Activated CD4-positive, alpha-beta T cell treated with anti-CD3 and anti-CD28 coated beads, Interleukin-2, amount 10 ng/mL, durations not matched to agents 7 days and 5 days (primary cell): ENCODE measurements at places on chromosomes 2 and 18.

- no peak for DNase-seq
These were observed 125.3 kb downstream of the SH3RF3 start for GRCh38 chr2:109254174-109254904.

DNA sequence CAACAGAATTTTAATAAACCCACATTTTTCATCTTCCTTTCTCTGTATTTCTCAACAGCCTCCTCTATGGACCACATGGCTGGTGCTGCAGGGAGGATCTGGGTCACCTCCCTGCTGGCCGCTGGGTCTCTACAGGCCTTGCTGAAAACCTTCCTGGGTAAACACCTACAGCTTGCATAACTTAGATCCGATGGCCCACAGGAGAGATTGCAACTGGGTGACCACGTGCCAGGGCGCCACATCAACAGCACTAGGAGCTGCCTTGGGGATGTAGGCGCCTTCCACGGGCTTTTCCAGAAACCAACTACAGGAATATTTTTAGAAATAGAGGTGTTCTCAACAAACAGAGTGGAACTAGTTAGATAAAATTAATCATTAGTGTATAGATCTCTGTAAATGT lies 19.4 kb downstream of the TMEM18 start:
- no peak for DNase-seq

DNA sequence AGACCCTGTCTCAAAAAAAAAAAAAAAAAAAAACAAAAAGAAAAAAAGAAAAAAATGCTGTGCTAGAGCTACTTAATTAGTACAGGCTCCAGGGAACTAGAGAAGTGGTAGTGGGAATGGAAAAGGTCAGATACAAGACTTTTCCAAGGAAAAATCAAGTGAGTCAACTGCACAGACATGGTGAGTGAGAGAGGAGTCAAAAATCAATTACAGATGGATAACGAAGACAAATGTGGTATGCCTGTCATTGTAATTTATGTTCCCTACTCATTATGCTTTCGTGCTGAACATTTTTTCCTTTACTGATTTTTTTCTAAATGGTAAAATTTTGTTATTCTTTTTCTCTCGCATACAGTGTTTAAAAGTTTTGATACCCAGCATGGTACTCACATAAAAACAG lies 111.5 kb downstream of the MDH1 start:
- no peak for DNase-seq

- no peak for DNase-seq
These were observed 2.7 kb downstream of the EPHA4 start for GRCh38 chr2:221569425-221569845.

- DNase-seq = no peak
These were observed 32.0 kb upstream of the CAB39 start for GRCh38 chr2:230680463-230681170.

- no peak for DNase-seq
These were observed 95.9 kb upstream of the CELF4 start for GRCh38 chr18:37661478-37661877.

DNA sequence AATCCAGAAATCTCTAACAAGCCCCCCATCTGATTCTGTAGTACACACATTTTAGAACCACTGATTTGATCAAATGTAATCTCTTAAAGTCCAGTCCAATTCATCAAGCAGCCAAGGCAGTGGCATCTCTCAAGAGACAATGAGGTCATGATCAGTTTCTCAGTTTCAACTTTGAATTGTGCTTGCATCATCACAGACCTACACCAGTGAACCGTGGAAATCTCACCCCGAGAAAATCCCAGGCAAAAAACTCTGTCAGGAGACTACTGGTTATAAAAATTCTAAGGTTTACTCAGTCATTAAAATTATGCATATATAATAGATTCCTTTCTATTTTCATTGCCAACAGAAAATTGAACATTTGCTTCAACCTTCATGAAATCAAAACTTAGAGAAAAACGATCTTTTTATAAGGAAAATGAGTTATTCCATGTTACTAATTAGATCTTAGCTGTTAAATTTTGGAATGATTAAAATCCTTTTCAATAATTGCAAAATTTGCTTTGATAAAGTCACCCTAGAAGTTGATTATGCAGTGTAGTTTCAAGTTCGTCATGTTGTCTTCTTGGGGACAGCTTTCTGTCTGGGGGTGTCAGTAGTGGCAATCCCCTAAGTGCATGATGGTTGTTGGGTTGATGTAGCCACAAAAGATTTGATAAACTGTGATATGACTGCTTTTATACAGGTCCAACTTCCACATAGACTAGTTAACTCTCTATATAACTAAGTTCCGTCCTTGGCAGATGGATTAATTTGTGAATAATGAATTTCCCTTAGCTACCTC lies 235.0 kb downstream of the CAMKMT start:
- DNase-seq = no peak

- DNase-seq = no peak
These were observed 66.6 kb downstream of the MYL12B start for GRCh38 chr18:3328532-3328931.

DNA sequence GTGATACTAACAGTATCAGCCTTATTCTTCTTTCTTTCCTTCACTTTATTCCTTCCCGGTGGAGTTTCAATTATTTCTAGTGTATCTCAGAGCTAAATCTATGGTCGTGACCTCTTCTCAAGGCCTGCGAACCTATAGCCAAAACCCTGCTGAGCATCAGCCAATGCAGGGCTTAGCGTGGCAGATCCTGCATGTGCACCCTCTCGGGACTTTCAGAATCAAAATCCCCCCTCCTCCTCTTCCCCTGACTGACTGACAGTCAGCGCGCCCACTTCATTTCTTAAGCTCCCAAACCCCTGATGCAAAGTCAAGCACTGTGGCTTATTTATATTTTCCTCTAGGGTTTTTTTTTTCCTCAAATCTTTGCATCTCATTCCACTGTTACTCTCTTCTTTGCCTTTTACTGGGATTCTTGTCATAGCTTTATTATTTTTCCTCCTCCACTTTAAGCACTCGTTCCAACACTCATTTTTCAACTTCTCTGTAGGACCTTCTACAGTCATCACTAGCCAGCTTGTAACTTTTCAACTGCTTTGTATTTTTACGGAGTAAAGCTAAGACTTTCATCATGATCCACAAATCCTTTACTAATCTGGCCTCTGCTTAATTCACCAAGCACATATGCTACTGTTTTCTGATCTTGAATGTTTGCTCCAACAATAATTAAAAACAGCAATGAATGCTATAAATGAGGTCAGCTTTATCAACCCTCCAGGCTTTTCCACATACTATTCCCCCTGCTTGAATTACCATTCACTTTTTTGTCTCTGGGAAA lies 896.5 kb upstream of the PIK3C3 start:
- DNase-seq = no peak

DNA sequence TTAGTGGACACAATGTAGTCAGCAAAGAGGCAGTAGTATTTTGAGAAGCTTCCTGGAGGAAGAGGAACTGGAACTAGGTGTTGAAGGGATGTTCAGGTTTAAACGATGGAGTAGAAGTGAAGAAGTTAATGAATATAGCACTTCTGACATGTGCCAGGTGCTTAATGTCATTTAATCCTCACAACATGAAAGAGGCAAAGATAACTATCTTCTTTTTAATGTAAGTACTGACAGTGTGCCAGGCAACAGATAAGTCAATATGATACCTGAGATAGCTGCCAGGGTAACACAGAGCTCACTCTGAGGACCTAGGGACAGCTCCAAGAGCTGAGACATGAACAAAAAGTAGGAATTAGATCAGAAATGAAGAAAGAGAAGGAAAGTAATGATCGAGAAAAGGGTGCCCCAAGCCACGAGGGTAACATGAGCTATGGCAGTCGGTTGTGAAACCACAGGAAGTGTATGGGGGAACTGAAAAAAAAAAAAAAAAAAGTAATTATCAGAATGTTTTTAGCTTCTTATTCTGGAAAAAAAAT lies 140.7 kb downstream of the RNF144A start:
- peak; percentile 14 for DNase-seq

- DNase-seq = no peak
These were observed 346.1 kb downstream of the CYP26B1 start for GRCh38 chr2:71801556-71801955.

GRCh38 chr2:186894478-186894877 lies 45.5 kb upstream of the ZSWIM2 start:
- no peak for DNase-seq

- DNase-seq = no peak
These were observed 5.9 kb upstream of the RPL37A start for GRCh38 chr2:216492597-216493333.

GRCh38 chr2:7655629-7656028 lies 738.4 kb downstream of the RNF144A start:
- DNase-seq = no peak

DNA sequence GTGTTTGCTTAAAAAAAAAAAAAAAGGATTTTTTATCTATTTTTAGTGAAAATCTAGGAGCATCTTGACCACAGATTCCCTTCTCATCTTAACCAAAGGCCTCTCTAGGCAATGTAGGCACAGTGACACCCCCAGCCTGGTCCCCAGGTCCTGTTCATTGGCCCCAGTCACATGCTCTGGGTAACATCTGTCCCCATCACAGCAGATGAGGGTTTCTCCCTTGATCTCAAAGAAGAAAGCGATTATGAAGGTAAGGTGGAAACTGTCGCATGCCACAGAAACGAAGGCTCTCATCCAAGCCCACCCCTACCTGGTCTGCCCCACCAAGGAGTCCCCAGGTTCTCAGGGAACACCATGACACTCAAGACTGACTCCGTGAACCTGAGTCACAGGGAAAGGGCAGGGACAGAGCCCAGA lies 4.7 kb downstream of the HS6ST1 start:
- DNase-seq = peak; percentile 7

DNA sequence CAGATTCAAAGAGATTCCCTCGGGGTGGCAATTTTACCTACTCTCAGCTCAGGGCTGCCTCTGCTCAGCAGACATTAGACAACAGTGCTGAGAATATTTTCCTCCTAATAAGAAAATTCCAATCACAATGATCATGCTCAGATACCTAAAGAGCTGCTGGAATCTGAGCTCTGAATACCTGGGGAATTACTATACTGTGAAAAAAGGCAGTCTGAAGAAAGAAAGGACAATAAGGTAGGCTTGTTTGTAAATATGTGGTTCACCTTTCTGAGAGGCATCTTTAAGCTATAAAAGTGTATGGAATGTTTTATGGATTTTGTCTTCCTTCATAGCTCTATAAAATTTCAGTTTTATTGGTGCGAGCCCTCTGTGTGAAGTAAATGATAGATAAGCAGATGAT lies 34.2 kb upstream of the FAM98A start:
- no peak for DNase-seq

GRCh38 chr2:233022561-233022960 lies 9.5 kb upstream of the NGEF start:
- no peak for DNase-seq
